ENCODE measurements at places on chromosomes 3 and 15.

DNA sequence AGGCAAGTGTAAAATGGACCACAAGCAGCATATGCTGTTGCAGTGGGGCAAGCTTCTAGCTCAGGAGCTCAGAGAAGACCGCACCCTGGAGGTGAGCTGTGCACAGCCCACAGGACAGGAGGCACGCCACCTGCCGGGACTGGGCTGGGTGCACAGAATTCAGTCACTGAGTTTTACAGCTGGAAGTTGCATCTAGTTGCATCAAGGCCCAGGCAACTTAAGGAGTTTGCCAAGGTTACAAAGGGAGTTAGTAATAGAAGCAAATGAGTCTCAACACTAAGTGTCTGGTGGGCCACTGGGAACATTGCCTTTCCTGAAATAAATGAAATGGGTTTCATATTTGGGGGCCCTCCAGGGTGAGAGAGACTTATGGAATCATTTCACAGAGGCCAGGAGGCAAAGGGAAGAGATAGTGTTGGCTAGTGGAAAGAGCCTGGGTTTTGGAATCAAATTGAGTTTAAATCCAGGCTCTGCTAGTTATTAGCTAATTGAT is 36.0 kb upstream of the TIMP4 start:
- no peak for DNase-seq

DNA sequence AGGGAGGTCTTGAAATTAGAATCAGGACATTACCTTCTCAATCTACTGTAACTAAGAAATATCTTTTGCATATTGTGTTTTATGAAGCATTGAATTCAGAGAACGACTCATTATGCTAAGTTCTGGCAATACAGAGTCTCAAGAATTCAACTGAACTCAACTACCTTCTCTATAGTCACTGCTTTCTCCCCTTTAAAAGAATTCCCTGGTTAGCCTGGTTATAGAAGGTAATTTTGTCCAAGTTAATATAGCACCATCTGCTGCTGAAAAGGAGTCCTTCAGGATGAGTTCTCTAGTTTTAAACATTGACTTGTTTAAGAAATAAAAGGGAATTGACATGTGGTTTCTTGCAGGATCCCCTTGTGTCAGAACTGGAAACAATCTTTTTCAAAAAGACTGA is 60.2 kb downstream of the IL16 start:
- DNase-seq: no peak

GRCh38 chr15:90994059-90994416 is 297 bp downstream of the PRC1 start:
- peak; percentile 1 for DNase-seq

GRCh38 chr3:101828691-101829436 is 20.4 kb upstream of the NFKBIZ start:
- DNase-seq: no peak

DNA sequence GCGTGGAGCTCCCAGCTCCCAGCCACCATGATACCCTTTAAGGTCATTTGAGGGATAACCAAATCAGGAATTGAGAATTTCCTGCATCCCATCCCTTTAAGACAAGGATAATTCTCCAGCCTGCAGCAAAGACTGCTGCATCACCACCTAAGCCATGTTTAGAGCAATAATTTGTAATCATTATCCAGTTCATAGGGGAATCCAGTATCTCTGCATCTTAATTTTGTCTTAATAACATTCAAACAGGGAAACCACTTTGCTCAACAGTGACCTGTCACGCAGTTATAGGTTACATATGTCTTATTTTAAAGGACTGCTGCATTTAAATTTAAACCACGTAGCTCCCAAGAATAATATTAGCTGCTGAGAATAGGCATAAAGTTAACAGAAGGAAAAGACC is 188.4 kb downstream of the SSR3 start:
- no peak for DNase-seq
